ENCODE measurements at places on chromosomes 6 and 20. TPM values are rescaled to one million over a fixed set of nuclear protein-coding genes. Genes with fewer than 3 reads are reported as not detected.

DNA sequence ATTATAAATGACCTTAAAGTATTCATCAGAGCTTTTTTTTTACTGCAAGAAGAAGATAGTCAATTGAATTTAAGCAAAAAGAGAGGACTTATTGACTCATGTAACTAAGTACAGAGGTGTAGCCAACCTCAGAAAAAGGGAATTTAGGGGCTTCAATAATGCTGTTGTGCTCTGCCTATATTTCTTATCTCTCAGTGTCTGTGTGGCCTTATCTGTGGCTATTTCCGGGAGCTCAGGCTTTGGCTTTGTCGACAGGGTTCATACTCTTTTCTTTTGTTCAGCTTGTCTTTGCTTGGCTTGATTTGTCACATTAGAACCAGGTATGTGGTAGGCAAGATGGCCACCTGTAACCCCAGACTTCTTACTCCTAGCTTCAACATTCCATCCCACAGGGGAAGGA is 38.6 kb upstream of the FABP7 start:
- no peaks in the 10 kb centered on the region for H3K36me3 ChIP-seq
- DNase-seq, result no peak
- H3K4me3 ChIP-seq, result no peak overlapping the region
- no peaks in the 10 kb centered on the region for H3K27me3 ChIP-seq
- no peak overlapping the region for H3K27ac ChIP-seq

GRCh38 chr20:43492101-43492500 is 15.4 kb upstream of the L3MBTL1 start:
- no peak for DNase-seq
- no peaks in the 10 kb centered on the region for H3K4me1 ChIP-seq
- no peak overlapping the region for H3K4me3 ChIP-seq
- no peaks in the 10 kb centered on the region for H3K36me3 ChIP-seq

GRCh38 chr6:84458271-84458670 is 230.8 kb upstream of the CEP162 start:
- H3K4me3 ChIP-seq, result no peak overlapping the region
- H3K27ac ChIP-seq, result no peak overlapping the region
- H3K36me3 ChIP-seq, result no peaks in the 10 kb centered on the region

GRCh38 chr6:158977382-158977781 is 22.6 kb downstream of the RSPH3 start:
- no peak for DNase-seq
- H3K27me3 ChIP-seq, result no peaks in the 10 kb centered on the region
- H3K4me1 ChIP-seq, result no peaks in the 10 kb centered on the region
- peaks cover 1% of the 10 kb centered on the region for H3K36me3 ChIP-seq

GRCh38 chr6:67736161-67736560 is 898.9 kb upstream of the ADGRB3 start:
- H3K4me3 ChIP-seq, result no peak overlapping the region
- H3K36me3 ChIP-seq, result no peaks in the 10 kb centered on the region
- H3K27me3 ChIP-seq, result no peaks in the 10 kb centered on the region

- no peak for DNase-seq
- no peak overlapping the region for H3K4me3 ChIP-seq
- peak overlapping the region; percentile 93 for H3K27ac ChIP-seq
Observed at GRCh38 chr20:49676581-49677291, 36.9 kb downstream of the B4GALT5 start.

NOX3 gene
- not detected for polyA plus RNA-seq

DNAAF9 gene
- 1.4 TPM for polyA plus RNA-seq

Measured in liver (tissue), 10 donors.